ENCODE measurements at places on chromosomes 11 and 22.

DNA sequence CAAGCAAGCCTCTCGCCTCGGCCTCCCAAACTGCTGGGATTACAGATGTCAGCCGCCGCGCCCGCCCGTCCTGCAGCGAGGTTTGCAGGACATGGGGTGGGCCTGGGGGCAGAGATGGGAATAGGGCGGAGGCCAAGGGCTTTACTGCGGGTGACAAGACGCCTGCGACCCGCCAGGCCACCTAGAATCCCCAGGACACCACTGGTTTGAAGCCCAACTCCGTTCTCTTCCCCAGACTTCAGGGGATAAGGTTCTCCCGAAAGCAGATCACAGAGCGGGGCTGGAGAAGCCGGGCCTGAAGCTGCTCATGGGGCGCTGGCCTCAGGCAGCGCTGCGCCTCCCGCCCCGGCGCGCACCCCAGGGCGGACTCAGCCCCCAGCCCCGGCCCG lies 354 bp downstream of the POLR2L start:
- DNase-seq: no peak

GRCh38 chr11:111976767-111977145 lies 39.6 kb downstream of the DIXDC1 start:
- DNase-seq: no peak

- DNase-seq: no peak
Observed at GRCh38 chr22:48522271-48522670, 1305.4 kb downstream of the BRD1 start.

DNA sequence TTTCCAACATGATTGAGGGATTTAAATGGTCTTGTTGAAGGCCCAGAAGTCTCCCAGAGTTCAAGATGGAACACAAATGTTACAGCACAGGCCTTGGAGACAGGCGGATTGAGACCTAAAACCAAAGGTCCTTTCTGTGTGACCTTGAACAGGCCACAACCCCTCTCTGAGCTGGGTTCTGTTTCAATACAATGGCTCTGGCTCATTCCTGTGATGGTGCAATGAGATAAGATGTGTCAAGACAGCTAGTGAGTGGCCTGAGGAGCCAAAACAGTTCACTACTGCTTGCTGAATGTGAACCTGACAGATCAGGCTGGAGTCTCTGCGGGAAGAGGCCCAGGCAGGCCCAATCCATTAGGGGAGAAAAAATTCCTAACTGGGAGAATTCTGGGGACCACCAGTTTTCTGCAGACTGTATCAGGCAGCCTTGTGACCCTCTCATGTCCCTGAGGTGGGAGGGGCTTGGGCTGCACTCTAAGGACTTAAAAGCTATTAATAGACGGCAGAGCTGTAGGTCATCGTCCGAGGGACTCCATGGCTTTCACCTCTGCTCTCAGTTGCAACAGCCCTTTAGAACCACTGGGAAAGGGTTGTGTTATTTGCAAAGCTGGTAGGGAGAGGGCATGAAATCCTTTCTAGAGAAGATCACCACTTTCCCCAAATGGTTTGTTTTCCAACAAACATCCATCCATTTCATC lies 126.1 kb upstream of the TEAD1 start:
- no peak for DNase-seq

DNA sequence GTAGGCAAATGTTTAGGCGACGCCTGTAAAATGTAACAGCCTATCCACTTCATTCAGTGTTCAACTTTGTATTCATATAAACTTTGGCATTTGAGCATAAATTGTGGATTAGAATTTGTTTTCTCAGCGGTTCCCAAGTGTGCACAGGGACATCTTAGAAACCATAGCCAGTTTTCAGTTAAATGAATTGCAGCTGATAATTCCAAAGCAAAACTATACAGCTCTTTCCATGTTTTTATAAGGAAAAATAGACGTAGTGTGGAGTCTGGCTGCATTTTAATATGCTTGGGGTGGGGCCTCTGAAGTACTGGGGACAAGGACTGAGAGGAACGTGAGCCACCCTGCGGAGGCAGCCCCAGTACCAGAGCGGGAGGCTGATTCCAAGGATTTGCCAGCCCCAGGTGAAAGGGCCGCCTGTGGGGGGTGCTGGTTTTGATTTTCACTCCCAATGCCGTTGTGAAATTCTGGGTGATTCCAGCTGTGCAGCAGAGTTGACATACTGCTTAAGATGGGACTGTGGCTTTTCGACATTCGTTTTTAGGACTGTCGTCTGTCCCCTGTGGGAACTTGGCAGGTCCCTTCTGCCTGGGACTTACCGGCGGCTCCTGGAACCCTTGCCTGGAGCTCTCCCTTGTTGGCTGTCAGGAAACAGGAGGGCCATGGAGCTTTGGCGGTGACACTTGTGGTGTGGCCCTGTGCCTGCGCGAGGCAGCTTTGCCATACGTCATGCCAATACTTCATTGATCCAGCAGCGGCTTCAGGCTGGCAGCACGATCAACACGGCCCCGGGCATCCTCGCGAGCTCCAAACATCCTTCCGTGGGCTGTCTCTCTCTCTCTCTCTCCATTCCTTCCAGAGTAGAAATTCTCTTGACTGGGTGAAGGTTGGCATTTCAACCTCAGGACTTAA lies 370.9 kb downstream of the TBC1D22A start:
- DNase-seq: no peak

Measured in AG04449 (cell line).